Large intestine (tissue), 12 donors: ENCODE measurements at places on chromosomes 5 and 9. TPM values are rescaled to one million over a fixed set of nuclear protein-coding genes. Genes with fewer than 3 reads are reported as not detected.

The SLC6A7 gene
- polyA plus RNA-seq, result 5.7 TPM

The FCN2 gene
- polyA plus RNA-seq, result 0.04 TPM

The IFNA21 gene
- polyA plus RNA-seq, result 0.13 TPM

The AQP7 gene
- polyA plus RNA-seq, result 40.9 TPM

The IER5L gene
- 11.6 TPM for polyA plus RNA-seq

DNA sequence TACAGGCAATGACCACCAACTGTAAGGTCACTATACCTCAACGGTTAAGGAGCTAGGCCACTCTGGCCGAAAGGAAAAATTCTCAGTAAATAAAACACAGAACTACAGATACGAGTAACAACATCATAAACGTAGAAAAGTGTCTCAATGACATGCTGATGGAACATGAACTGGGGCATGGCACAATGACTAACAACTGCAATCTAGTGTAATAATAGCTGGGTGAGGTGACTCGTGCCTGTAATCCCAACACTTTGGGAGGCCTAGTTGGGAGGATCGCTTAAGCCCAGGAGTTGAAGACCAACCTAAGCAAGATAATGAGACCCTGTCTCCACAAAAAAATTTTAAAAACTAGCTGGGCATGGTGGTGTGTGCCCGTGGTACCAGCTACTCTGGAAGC lies 9.8 kb upstream of the RAPGEF6 start:
- DNase-seq, result no peak
- H3K27me3 ChIP-seq, result no peaks in the 10 kb centered on the region

DNA sequence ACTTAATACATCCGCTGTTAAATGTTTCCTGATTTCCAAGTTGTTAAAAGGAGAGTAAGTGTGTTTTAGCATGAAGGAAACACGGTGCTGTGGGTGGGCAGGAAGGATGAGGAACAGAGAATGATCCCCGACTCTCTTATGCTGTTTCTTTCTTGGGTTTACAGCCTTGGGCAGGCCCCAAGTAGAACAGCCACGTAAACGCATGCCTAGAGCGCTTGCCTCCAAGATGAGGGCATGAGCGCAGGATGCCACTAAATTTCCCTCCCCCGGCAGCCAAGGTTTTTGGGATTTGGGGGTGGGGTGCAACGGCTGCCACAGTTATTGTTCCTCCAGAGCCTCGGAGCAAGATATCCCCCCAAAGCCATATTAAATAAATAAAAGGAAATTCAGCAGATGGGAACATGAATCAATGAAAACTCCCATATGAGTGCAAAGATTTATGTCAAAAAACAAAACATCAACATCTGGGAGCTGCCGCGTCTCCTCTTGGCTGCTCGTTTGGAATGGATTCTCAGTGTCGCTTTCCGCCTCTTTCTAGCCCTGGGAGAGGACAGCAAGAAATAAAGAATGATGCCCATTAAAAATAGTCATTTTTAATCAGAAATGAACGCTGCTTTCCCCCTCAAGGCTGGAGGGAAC lies 10.0 kb upstream of the DELE1 start:
- no peaks in the 10 kb centered on the region for H3K36me3 ChIP-seq
- H3K27me3 ChIP-seq, result peaks cover 7% of the 10 kb centered on the region
- no peaks in the 10 kb centered on the region for H3K4me1 ChIP-seq
- DNase-seq, result no peak
- peak overlapping the region; percentile 42 for H3K4me3 ChIP-seq

- H3K27me3 ChIP-seq, result no peaks in the 10 kb centered on the region
- H3K27ac ChIP-seq, result no peak overlapping the region
- no peak overlapping the region for H3K4me3 ChIP-seq
- H3K4me1 ChIP-seq, result no peaks in the 10 kb centered on the region
- DNase-seq, result no peak
Observed at GRCh38 chr5:74085782-74086181, 459.8 kb downstream of the ARHGEF28 start.

DNA sequence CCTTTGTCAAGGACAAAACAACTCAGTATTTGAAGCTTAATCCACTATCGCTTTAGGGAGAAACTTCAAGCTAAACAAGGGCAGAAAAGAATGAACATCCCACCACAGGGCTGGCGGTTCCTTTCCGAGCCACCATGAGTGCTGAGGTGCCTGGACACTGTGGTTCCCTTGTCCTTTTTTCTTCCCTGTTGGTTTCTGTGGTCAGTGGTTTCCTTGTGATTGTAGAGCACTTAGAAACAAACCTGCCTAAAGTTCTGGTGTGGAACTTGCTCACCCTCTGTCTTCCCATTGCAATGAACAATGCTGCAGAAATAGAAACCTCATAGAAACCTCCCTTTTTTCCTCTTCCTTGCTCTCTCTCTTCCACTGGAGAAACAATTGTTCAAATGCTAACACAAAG lies 79.3 kb upstream of the TBC1D2 start:
- peaks cover 2% of the 10 kb centered on the region for H3K4me1 ChIP-seq
- no peaks in the 10 kb centered on the region for H3K27me3 ChIP-seq
- no peak for DNase-seq

GRCh38 chr5:127351418-127351817 lies 60.8 kb downstream of the MEGF10 start:
- no peaks in the 10 kb centered on the region for H3K27me3 ChIP-seq
- H3K4me3 ChIP-seq, result no peak overlapping the region
- no peak for DNase-seq
- H3K36me3 ChIP-seq, result no peaks in the 10 kb centered on the region
- H3K4me1 ChIP-seq, result no peaks in the 10 kb centered on the region
- no peak overlapping the region for H3K27ac ChIP-seq

DNA sequence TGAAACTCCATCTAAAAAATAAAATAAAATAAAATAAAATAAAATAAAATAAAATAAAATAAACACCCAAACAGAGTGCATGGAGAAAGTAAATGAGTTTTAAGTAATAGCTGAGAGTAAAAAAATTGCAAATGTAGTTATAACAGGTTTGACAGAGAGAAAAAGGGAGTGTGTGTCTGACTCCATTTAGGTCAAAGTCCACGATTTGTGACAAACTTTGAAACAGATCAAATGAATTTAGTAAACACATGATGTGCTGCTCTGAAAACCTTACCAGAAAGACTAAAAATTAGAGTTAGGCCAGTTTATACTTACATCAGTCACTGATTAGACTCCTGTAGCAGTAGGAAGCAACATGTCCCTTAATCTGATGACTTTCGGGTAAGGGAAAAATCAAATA lies 346.6 kb downstream of the PARP8 start:
- no peaks in the 10 kb centered on the region for H3K4me1 ChIP-seq
- H3K4me3 ChIP-seq, result no peak overlapping the region
- H3K27ac ChIP-seq, result no peak overlapping the region
- H3K36me3 ChIP-seq, result no peaks in the 10 kb centered on the region

GRCh38 chr9:98227883-98228282 lies 27.6 kb downstream of the TBC1D2 start:
- peaks cover 17% of the 10 kb centered on the region for H3K36me3 ChIP-seq
- peak overlapping the region; percentile 96 for H3K27ac ChIP-seq
- H3K4me1 ChIP-seq, result peaks cover 83% of the 10 kb centered on the region
- H3K4me3 ChIP-seq, result no peak overlapping the region
- peak; percentile 86 for DNase-seq

- H3K27me3 ChIP-seq, result peaks cover 9% of the 10 kb centered on the region
- DNase-seq, result no peak
- H3K27ac ChIP-seq, result no peak overlapping the region
- no peak overlapping the region for H3K4me3 ChIP-seq
- H3K4me1 ChIP-seq, result no peaks in the 10 kb centered on the region
Observed at GRCh38 chr5:2007878-2008501, 125.3 kb upstream of the IRX4 start.
